NCI-H1436 (cell line): ENCODE measurements at places on chromosomes 3 and 15.
A peak's percentile ranks its signal among the peaks of the same experiment; 100 is the strongest.

DNA sequence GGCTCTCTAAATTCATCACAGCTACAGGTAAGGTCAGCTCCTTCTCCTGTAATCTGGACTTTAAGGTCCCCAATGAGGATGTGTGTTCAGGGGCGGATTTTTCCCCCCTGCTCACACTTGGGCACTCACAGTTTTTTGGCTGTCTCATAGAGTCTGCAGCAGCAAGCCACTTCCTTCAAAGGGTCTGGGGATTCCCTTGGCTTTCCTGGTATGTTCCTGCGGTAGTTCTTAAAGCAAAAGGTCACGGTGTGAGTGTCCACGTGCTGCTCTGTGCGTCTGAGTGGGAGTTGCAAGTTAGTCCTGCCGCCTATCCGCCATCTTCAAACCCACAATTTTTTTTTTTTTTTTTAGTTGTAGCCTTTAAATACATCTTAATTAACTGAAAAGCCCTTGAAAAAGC lies 15.4 kb upstream of the CFAP20DC start:
- no peak for DNase-seq

GRCh38 chr3:106277731-106278130 lies 408.9 kb upstream of the CBLB start:
- peak; percentile 66 for DNase-seq

DNA sequence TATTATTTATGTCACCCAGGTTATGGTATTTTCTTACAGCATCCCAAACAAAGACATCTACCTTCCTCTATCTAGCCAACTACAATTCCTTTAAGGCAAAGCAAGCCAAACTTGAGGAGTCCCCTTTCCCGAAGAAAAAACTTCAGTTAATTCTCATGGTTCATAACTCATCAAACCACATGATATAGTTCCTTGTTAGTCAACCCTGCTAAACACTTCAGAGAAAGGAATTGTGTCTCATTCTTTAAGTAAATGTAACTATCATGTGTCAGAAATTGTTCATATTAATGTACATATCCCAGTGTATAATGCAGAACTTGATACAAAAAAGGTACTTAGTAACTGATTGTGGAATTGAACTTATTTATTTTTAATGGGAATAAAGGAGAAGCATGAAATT lies 44.4 kb downstream of the ST3GAL6 start:
- no peak for DNase-seq

- DNase-seq: no peak
These were observed 71.8 kb upstream of the POLG start for GRCh38 chr15:89406218-89406939.

GRCh38 chr15:40407330-40407990 lies 1.9 kb downstream of the IVD start:
- no peak for DNase-seq

DNA sequence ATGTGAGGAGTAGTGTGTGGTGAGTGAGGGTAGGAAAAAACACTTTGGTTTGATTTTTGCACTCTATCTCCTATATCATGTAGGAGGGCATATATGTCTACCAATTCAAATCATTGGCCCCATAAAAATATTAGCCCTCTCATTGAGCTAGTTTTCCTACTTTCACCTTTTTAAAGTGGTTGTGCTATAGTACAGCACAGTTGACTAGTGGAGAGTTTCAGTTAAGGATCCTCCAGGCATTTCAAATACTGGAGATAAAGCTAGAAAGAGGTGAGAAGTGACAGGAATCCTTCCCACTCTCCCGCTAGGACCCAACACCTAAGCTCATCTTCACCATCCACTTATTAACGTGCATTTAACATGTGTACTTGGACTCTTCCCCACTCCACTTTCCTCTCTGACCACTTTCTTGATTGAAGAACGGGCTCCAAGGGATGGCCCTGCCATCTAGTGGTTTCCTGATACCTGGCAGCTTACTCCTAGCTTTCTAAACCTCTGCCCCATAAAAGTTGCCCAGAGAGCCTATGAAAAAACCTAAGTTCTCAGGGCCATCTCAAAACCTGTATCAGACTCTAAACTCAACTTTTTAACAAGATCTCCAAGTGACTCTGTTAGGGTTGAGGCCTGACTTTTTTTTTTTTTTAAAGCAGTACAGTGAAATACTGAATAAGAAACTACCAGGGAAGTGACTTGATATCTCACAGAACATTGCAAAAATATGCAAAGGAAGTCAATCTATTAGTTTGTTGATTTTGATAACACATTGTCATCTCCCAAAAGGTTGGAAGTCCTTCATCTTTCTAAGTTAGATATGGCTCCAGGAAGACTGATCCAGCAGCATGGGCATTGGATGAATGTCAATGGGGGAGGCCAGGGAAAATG lies 17.9 kb downstream of the IL12A start:
- peak; percentile 24 for DNase-seq

- DNase-seq: no peak
These were observed 6.0 kb upstream of the B3GNT5 start for GRCh38 chr3:183247011-183247589.

DNA sequence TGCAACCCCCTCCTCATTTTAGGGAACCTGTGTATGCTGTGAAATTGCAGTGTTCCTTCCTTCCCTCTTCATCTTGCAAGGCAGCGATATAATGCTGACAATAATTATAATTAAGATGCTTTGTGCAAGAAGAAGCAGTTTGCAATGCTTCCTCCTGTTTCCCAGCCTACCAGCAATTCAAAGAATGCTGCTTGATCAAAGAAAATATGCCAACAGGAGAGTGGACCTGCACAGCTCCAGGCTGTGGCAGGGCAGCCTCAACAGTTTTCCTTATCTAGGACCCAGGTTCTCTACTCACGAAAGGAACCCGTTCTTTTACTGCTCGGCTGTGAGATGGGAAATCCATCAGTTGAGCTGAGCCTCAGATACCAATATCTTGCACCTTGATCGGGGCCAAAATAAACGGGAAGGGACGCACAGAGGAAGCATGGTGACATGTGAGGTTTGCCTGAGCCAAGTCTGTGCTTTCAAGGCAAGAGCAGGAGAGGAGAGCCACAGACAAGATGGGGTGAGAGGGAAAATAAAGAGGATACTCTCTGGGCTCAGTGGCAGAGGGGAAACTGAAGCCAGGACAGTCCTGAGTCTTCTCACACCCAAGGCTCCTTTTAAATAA lies 22.6 kb upstream of the LRTM1 start:
- no peak for DNase-seq

GRCh38 chr3:111200027-111200426 lies 128.4 kb downstream of the NECTIN3 start:
- DNase-seq: no peak

- DNase-seq: no peak
These were observed 414.7 kb upstream of the ARRDC4 start for GRCh38 chr15:97545799-97546198.

GRCh38 chr15:44102675-44103254 lies 92.3 kb downstream of the FRMD5 start:
- DNase-seq: no peak

DNA sequence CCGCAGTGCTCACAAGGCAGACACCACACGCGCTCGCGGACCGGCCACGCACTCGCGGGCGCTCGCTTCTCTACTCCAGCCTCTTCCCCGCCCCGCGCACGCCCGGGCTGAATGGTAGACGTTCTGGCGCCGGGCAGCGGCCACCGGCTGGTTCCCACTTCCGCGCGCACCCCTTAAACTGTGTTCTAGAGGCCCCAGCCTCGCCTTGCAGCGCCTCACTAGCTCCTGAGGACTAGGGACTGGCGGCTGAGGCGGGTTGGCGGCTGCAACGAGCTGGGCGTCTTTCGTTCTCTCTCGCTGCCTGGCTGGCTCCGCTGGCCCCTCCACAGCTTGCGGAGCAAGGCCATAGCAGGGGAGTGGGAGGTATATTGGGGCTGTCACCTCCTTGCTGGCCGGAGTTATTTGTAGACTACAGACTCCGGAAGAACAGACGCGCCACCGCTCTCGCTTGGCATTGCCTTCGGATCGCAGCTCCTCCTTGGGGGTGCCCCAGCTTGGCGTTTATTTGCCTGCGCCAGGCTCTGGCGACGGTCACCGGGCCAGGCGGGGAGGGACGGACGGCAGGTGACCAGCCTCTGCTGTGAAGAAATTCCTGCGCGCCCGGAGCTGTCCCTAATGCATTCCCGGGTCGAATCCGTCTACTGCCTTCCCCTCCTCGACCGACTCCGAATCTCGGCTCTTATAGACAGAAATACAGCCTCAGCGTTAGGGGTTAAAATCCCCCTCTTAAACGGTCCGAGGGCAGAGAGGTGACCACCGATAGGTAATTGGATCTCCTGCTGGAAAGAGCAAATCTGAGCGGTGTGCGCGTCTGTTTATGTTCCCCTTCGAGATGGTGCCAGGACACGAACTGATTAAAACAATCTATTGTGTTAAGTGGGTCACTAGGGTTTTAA lies 1.3 kb downstream of the GREM1 start:
- DNase-seq: no peak

DNA sequence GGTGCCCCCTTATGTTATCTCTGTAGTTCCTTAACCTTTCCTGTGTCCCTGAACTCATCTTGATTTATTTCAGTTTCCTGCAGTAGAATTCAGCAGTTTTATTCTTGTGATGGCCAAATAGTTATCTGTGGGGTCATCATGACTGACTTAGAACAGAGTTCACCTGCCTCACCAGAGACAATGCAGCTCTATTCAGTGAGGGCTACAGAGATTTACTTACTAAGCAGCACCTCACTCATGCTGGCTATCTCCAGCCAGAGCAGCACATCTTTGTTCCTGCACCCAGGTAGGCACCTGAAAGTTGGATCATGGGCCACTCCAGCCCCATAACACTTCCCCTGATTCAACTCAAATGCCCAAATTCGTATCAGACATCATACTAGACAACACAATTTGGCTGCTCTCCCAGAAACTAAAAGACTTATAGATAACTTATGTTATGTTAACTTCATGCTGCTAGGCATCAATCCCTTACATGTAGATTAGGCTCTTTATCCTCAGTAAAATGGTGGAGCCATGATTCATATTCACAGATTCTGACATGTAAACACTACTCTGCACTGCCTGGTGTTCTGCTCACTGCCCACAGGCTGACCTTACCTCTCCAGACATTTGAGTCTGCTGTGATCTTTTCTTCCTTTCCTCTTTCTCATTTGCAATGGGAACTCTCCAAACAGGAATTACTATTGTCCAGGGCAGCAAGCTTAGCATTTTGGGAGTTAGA lies 9.3 kb upstream of the GOLGB1 start:
- DNase-seq: no peak

GRCh38 chr15:88624971-88625490 lies 3.9 kb downstream of the AEN start:
- DNase-seq: no peak

GRCh38 chr3:119350114-119350513 lies 55.9 kb downstream of the ARHGAP31 start:
- DNase-seq: no peak

DNA sequence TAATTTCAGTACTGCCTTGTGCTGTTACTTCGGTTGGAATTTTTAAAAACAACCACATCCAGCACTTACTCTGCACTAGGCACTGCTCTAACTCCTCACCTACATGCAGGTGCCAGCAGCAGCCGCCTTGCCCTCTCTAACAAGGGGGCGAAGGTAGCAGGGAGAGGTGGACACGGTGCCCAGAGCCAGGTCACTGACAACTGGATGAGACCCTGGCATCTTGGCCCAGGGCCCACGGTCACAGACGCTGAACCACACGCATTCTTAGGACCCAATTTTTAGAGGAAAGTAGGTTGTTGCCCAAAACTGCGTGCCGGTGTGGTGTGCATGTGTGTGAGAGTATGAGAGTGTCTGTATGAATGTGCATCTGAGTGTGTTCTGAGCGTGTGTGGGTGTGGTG lies 63.4 kb upstream of the GATA2 start:
- DNase-seq: no peak

DNA sequence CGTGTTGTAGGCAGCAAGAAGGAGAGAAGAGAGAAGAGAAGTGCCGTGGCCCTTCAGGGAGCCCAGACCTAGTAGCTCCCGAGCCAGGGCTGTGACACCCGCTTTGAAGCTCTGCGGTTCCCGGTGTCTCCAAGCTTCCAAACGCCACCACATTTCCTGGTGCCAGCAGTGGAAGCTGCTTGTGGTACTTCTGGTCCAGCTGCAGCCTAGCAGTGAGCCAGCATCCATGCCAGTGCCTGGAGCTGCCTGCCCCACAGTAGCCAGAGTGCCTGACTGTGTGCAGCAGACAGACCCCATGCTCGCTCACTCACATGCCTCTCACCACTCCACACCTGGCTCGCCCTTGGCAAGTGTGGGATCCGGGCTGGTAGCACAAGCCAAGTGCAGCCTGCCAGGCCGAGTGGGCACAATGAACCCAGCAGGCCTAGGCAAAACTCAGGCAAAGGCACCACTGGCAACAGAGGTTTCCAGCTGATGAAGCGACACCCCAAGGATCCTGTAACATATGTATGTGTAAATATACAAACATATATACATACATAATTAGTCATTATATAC lies 85.8 kb downstream of the SERPINI1 start:
- no peak for DNase-seq

DNA sequence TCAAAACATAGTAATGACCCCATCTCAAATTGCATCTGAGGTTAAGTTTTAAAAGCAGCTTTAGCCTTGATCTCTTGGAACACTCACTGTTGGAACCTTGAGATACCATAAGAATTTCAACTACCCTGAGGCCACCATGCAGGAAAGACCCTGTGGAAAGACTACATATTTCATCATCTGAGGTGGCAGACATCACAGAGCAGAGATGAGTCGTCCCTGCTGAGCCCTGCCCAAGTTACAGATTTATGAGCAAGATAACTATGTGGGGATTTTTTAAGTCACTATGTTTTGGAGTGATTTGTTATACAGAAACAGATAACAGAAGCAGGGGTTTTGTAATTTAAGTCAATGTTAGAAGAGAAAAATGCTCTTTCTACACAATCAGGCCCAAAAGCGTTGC lies 168.4 kb downstream of the STAC start:
- no peak for DNase-seq

GRCh38 chr3:14379843-14380242 lies 22.6 kb upstream of the SLC6A6 start:
- peak; percentile 30 for DNase-seq

DNA sequence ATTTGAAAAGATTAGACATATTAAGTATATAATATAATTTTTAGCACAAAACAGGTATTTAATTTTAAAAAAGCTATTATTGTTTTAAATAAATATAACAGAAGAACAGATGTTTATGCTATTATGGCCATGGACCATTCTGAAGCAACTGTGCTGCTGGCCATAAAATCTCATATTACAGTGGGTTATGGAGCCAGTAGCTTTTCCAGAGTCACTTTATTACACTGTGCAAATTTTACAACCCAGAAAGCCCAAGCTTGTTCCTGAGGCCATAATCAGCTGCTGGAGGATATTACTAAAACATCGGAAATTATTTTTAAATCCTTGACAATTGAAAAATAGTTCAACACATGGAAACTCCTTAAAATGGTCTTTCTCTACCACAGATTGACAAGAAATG lies 557.3 kb upstream of the KCNMB2 start:
- no peak for DNase-seq

GRCh38 chr3:145145461-145145860 lies 1015.5 kb downstream of the PLOD2 start:
- peak; percentile 70 for DNase-seq

DNA sequence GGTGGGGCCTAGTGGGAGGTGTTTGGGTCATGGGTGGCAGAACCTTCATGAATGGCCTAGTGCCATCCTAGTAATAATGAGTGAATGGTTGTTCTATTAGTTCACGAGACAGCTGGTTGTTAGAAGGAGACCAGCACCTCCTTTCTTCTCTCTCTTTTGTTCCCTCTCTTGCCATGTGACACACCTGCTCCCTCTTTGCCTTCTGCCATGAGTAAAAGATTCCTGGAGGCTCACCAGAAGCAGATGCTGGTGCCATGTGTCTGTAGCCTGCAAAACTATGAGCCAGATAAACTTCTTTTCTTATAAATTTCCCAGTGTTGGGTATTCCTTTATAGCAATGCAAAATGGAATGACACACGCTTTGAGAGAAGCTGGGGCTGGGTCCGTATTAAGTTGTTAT lies 89.0 kb upstream of the SLC4A7 start:
- DNase-seq: no peak

GRCh38 chr3:61627768-61628185 lies 66.4 kb downstream of the PTPRG start:
- no peak for DNase-seq
